ENCODE measurements at places on chromosomes 3 and 15.

DNA sequence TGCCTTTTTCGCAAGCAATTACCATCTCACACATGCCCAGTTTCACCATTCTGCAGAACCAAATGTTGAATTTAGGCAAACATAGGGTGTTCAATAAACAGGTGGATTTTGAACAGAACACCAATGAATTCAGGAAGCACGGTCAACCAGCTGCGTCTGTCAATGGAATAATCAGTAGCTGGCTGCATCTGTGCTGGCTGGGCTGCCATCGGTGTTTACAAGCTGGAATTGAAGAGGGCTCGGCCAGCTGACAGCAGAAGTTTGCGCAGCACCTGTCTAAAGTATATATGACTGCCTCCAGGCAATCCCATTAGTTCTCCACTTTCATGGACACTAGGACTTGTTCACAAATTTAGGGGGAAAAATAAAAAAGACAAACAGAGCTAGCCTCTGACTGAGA is 996.4 kb upstream of the CFAP20DC start:
- no peak for DNase-seq

- no peak for DNase-seq
Measured at GRCh38 chr15:29677455-29677854, 144.8 kb downstream of the TJP1 start.

DNA sequence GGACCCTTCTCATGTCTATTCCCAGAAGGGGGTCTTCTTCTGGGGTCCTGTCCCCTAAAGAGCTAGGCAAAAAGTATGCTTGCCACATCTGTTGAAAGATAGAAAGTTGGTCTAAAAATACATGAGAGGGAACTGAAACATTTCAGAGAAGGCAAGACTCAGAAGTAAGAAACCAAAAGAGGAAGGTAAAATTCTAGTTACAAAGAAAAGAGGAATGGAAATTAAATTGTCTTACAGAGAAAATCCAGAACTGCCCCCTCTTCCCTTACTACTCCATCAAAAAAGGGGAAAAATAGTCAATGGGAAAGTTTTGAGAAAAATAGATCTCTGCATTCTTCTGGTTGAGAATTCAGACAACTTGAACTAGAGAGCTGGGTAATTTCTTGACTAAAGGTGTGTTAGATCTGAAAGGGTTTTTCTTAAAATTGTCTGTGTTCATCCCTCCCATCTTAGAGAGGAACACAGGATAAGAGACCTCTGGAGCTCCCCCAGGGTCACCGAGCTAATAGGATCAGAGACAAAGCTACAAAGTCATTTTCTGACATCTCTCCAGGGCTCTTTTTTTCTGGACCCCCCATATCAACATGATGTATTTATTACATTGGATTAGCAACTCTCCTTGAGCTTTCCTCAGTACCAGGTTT is 32.3 kb upstream of the CCR2 start:
- DNase-seq = no peak

DNA sequence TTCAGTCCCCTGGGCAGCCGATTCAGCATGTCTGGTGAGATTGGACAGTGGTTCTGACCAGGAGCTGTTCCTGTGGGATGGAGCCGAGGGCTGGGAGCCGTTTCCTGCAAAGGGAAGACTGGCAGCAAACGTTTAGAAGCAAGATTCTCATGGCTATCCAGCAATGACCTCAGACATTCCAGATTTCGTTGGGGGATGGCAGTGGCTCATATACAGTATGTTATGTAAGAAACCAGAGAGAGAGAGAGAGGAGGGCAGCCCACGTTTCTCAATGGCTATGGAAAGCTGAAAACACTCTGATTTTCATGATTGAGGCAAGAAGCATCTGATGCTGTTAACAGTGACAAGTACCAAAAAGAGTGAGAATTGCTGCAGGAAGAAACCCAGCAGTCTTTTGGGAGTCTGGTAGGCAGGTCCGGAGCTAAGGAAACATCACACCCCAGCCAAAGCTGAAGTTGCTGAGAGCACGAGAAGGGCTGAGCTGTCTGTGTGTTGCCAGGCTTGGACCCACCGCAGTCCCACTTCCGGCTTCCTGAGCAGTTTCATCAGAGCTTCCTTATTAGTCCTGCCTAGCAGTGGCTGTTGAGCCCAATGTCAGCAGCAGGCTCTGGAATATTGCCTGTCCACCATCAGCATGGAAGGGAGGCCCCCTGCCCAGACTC is 25.6 kb upstream of the VPS8 start:
- DNase-seq = peak; percentile 98

GRCh38 chr3:106161246-106161645 is 292.4 kb upstream of the CBLB start:
- peak; percentile 9 for DNase-seq

DNA sequence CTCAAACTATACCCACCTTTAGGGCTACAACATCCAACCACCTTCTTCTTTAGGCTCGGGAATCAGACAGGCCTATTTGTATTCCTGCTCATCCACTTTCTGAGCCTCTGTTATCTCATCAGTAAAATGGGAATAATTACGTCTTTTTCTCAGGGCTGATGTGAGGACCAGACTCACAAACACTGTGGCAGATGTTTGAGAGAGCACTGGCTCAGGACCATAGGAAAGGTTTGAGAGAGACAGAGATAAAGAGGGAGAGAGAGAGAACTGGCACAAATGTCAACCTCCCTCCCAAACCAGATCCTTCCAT is 4.8 kb upstream of the DAPK2 start:
- DNase-seq = no peak

GRCh38 chr3:169245631-169246030 is 417.9 kb downstream of the MECOM start:
- no peak for DNase-seq

GRCh38 chr15:96549136-96549535 is 218.6 kb downstream of the NR2F2 start:
- DNase-seq = peak; percentile 5

DNA sequence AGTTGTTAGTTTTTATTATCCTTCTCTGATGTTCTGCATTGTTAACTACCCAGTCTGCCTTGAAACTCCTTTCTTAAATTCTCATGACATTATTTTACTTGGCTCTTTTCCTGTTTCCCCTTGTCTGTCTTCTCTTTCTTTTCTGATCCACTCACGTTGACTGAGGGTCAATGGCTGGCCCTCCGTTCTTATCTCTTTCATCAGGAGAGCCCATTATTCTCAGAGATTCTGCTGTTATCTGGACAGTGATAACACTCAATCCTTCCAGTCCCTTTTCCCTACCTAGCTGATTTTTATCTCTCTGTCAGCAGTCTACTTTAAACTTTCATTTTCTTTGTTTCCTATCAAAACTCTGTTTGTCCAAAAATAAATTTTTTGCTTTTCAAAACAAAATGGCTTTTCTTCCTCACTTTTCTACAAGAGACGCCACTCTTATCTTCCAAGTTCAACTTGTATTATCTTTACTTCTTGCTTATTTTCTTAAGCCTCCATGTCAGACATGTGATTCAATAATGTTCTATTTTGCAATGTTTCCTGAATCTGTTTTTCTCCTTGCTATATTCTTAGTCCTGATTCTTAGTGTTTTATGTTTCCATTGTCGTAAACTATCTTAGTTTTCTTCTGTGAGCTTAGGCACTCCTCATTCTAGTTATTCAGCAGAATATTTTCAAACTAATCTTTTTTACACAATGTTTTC is 120.2 kb downstream of the NEDD4 start:
- DNase-seq = peak; percentile 26

- DNase-seq = no peak
Measured at GRCh38 chr15:97084650-97085049, 754.1 kb downstream of the NR2F2 start.

DNA sequence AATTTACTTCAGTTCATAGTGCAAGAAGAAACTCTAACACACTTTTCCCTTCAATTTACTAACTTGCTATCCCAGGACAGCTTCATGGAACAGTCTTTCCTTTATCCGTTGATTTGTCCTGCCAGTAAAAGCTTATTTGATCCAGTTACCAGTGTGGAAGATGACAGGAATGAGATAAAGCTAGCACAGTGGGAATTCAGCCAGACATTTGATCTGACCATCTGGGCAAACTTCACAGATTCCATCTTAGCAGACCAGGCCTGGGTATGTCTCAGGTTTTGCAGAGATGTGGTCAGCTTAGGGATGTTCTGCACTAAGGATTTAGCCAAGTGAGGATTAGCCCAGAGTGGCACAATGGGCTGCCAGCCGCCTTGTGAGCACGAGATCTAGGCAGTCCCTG is 19.7 kb downstream of the CEMIP start:
- DNase-seq = no peak

- no peak for DNase-seq
Measured at GRCh38 chr3:4795905-4796304, 183.3 kb upstream of the BHLHE40 start.

DNA sequence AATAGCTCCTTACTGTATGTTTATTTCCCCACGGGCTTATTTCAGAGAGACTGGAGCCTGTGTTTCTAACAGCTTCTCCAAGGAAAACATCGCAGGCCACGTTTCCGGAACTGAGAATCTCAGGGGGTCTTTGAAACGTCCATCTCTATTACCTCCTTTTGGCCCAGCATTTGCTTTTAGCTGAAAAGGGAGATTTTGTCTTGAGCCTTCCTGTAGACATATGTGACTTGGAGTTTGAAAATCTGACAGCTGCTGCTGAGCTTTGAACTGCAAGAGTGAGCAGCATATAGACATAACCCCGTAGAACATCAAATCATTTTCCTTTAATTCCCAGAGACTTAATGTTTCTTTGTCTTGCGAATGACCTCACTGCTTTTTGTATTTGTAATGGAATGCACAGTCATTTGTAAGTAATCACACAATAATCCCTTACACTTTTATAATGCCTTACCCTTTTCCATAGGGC is 54.6 kb downstream of the LPP start:
- DNase-seq = peak; percentile 78

DNA sequence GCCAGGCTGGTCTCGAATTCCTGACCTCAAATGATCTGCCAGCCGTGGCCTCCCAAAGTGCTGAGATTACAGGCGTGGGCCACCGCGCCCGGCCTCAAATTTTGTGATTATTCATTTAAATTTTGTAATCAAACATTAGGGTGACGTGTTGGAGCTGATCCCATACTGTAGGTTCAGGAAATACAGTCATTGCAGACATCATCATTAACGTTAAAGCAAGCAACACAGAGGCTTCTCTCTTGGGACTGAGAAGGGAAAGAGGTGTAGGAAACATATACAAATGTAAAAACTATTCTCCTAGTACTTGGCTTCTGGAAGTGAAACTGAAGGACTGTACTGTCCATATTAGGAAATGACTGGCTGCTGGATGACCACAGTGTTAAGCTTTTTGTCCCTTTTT is 11.1 kb upstream of the ARID3B start:
- DNase-seq = peak; percentile 54

- DNase-seq = peak; percentile 87
Measured at GRCh38 chr3:187291001-187291511, 481 bp downstream of the MASP1 start.

- DNase-seq = no peak
Measured at GRCh38 chr15:47787875-47788274, 70.6 kb downstream of the SEMA6D start.

- peak; percentile 38 for DNase-seq
Measured at GRCh38 chr15:77186594-77187011, 115.7 kb upstream of the TSPAN3 start.

DNA sequence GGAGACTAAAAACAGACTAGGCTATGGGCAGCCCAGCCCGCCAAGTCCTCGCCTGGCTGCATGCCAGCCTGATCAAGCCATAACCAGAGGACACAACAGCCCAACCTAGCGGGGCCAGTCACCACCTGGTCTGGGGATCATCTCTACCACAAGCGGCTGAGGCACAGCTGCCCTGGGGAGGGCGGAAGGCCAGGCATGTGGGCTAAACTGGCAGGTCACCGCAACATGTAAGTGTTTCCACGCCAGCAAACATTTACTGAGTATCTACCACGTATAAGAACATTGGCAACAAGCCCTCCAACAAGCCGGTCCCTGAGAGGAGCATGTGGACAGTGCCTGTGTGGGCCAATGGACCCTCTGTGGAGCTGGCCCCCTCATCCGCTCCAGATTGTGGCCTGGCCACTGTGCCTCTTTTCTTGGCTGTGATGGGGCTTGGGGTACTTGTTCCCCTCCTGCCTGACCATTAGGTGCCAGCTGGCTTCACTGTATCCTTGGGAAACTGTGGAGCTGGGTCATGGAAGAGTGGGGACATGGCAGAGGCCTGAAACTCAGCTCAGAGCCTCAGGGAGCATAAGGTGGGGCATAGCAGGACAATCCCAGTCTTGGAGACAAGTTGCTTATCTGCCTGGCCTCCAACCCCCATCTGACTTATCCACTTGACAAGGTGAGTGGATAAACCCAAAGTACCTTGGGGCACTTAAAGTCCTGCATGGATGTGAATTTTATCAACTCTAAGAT is 9.0 kb downstream of the UBXN7 start:
- DNase-seq = no peak

- DNase-seq = no peak
Measured at GRCh38 chr3:65350801-65351476, 663.1 kb upstream of the ADAMTS9 start.
